Activated CD4-positive, alpha-beta T cell treated with anti-CD3 and anti-CD28 coated beads for 4 hours (primary cell): ENCODE measurements at places on chromosomes 1 and 21.

DNA sequence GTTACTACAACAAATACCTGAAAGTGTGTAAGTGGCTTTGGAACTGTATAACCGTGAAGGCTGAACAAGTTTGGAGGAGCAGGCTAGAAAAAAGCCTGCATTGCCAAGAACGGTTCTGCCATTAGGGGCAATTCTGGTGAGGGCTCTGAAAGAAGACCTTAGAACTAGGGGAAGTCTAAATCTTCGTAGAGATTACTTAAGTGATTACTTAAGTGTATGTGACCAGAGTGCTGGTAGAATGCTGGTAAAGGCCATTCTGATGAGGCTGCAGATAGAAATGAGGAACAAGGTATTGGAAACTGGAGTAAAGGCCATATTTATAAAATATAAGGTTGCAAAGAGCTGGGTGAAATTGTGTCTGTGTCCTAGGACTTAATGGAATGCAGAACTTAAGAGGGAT is 158.0 kb downstream of the CLIC6 start:
- no peak for DNase-seq

DNA sequence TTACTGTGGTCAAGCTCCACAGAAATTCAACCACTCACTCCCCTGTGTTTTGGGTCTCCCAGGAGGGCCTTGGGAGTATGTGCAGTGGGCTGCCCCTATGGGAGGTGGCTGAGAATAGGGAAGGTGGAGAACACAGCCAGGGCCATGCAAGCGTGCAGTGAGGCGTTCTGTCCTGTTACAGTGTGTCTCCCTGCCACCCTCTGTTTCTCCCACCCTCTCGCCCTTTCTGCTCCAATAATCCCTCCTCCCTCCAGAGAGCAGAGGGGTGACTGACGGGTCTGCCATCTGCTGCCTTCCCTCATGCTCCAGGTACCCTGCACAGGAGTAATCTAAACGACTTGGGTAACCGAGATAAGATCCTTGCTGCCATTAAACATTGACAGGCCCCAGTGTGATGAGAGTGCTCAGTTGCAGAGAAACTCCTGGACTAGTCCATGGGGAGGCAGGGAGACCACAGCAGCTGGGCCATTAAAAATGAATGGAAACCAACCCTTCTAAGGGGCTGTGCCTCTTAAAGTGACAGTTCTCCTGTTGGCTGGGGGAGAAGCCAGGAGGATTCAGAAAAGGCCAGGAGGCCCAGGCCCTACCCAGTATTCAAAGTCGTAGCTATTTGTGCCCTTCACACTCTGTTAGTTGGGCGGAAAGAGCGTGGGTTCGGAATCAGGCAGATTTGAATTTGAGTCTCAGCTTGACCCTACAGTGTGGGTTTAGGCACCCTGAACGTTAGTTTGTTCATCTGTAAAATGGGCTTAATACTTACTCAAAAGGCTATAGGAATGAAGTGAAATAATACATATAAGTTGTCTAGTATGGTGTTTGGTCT is 22.4 kb upstream of the BTG2 start:
- no peak for DNase-seq

GRCh38 chr1:207581496-207582153 is 63.3 kb upstream of the CR1L start:
- no peak for DNase-seq

- no peak for DNase-seq
These were observed 22.9 kb downstream of the SMAP2 start for GRCh38 chr1:40396420-40396819.

DNA sequence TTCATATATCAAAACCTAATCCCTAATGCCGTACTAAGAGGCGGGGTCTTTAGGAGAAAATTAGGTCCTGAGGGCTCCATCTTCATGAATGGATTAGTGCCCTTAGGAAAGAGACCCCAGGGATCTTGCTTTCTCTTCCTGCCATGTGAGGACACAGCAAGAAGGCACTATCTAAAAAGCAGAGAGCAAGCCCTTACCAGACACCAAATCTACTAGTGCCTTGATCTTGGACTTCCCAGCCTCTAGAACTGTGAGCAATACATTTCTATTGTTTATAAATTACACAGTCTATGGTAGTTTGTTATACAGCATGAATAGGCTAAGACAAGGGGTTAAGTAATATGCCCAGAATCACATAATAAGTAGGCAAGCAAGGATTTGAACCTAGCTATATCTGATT is 42.9 kb downstream of the STYXL2 start:
- no peak for DNase-seq

- no peak for DNase-seq
These were observed 460.2 kb downstream of the LTN1 start for GRCh38 chr21:28532446-28532845.

DNA sequence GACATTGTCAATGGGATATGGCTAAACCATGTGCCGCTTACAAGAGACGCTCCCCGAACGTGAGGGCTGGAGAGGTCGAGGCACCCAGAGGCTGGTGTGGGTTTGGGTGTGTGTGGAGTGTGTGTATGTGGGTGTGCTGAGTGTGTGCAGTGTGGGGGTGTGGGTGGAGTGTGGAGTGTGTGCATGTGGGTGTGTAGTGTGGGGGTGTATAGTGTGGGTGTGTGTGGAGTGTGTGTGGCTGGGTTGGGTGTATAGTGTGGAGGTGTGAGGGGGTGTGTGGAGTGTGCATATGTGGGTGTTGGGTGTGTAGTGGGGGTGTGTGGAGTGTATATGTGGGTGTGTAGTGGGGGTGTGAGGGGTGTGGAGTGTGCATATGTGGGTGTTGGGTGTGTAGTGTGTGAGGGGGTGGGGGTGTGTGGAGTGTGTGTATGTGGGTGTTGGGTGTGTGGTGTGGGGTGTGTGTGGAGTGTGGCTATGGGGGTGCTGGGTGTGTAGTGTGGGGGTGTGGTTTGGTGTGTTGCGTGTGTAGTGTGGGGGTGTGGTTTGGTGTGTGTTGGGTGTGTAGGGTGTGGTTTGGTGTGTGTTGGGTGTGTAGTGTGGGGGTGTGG is 42.2 kb downstream of the SLC19A1 start:
- DNase-seq = no peak

GRCh38 chr21:38440746-38441145 is 57.5 kb downstream of the ERG start:
- DNase-seq = no peak

- no peak for DNase-seq
These were observed 294.8 kb upstream of the ADAMTS5 start for GRCh38 chr21:27261676-27262075.

DNA sequence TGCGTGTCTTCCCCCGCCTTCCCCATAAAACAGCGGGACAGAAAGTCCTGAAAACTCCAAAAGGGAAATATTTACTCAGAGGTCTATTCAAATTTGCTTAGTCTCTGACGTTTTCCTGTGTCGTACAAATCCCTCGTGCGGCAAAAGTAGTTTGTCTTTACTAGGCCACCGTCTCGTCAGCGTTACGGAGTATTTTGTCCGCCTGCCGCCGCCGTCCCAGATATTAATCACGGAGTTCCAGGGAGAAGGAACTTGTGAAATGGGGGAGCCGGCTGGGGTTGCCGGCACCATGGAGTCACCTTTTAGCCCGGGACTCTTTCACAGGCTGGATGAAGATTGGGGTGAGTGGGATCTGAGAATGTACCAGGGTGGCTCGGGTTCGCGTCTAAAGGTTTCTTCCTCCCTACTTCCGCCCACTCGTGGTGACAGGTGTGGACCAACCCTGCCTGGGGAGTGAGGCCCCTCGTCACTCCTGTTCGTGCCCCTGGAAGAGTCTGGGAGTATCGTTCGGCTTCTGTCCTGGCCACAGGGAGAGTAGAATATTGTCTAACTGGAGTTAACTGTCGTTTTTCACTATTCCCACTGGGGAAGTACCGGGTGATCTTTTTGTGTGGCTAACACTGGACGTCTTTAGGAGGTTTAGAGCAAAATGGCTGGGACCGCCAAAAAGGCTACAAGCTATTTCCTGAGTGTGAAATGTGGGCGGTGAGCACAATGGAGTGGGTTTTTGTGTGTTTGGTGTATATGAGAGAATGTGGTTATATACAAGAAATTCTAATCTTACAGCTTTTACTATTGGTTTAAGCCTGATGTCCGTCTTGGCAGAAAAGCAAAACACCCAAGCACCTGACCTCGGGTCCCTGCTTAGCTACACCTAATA is at the start of gene ATF6:
Gene ATF6 (plus strand): TSS at position 219 of the 880 bp plus-strand sequence. CDS start 41 bp downstream, at position 260.
- peak; percentile 77 for DNase-seq

- no peak for DNase-seq
These were observed 96.6 kb downstream of the ASTN1 start for GRCh38 chr1:177067752-177068410.

DNA sequence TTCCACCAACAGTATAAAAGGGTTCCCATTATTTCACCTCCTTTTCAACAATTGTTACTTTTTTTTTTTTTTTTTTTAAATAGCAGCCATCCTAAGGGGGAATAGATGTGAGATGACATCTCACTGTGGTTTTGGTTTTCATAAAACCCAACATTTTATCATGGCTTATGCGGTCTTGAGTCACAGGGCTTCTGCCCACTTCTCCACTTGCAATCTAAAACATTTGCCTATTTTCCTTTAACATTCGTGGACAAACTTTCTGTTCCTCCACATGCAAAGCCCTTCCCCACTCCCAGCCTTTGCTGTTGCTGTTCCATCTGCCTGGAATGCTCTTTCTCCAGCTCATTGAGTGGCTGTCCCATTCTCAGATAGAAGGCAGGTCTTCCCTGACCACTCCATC is 239.7 kb upstream of the KCNK2 start:
- no peak for DNase-seq

DNA sequence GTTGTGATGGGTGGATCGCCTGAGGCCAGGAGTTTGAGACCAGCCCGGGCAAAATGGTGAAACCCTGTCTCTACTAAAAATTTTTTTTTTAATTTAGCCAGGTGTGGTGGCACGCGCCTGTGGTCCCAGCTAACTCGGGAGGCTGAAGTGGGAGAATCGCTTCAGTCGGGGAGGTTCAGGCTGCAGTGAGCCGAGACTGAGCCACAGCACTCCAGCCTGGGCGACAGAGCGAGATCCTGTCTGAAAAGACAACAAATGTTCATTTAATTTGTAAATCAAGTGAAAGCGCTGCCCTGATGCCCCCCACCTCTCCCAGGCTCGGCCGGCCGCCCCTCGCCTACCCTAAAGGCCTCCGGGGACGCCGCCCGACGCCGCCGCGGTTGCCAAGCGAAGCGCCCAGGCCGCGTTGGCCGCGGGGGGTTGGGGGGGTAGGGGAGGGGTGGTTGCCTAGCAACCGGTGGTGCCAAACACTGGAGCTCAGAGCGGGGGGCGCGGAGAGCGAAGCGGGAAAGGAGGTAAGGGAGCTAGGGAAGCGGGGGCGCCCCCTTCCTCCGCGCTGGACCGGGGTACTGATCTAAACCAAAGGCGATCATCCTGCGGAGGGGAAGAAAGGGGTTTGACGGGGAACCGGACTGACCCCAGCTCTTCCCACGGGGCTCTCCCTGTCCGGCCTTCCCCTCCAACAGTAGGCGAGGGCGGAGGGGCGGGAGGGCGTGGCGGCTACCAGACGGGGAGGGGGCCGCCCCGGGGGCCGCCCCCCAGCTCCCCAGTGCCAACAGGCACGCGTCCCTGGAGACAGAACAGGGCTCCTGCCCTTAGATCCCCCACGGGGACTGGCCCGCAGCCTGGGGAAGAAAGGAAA is at the start of gene TEKT2:
Gene TEKT2 (plus strand): TSS at position 460 of the 862 bp plus-strand sequence. CDS start 828 bp downstream, outside the sequence.
- DNase-seq = no peak

GRCh38 chr21:15195104-15195503 is 130.3 kb upstream of the NRIP1 start:
- DNase-seq = no peak

DNA sequence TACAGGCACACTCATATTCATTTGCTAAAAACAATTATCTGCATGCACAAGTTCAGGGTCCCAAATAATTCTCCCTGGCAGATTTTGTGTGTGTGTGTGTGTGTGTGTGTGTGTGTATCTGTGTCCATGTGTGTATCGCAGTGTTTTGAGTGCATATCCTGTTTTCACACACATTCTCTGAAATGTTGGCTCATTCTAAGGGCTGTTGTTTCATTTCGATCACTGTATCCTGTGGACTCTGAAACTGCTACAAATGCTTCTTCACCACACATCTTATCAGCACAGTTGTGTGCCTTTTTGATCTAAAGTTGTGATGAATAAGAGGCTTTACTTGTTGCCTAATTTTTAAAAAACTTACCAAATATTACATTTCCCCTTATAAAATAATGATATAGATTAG is 34.6 kb downstream of the NR5A2 start:
- no peak for DNase-seq

GRCh38 chr1:159012495-159012894 is 2.8 kb downstream of the IFI16 start:
- DNase-seq = peak; percentile 51

- no peak for DNase-seq
These were observed 363.0 kb upstream of the DUSP10 start for GRCh38 chr1:222104694-222105392.

DNA sequence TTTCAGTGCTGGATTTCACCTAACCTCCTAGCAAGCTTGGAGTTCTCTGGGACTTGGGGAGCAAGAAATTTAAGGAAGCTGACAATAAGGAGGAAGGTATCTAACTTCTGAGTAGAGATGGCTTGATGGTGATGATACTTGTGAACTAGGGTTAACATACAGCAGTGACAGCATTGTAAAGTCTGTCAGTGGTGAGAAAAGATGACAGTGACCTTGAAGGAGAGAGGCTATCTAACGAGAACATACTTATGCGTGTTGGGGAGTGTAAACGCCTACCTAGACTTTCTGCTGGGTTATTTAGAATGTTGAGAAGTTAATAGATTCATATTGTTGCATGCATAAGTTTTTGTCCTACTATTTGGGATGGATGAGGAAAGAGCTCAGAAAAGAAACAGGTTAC is 16.3 kb downstream of the POU2F1 start:
- DNase-seq = no peak

GRCh38 chr1:10889650-10890353 is 93.4 kb upstream of the CASZ1 start:
- no peak for DNase-seq

GRCh38 chr1:180563026-180563827 is 4.5 kb downstream of the OVAAL start:
- no peak for DNase-seq

DNA sequence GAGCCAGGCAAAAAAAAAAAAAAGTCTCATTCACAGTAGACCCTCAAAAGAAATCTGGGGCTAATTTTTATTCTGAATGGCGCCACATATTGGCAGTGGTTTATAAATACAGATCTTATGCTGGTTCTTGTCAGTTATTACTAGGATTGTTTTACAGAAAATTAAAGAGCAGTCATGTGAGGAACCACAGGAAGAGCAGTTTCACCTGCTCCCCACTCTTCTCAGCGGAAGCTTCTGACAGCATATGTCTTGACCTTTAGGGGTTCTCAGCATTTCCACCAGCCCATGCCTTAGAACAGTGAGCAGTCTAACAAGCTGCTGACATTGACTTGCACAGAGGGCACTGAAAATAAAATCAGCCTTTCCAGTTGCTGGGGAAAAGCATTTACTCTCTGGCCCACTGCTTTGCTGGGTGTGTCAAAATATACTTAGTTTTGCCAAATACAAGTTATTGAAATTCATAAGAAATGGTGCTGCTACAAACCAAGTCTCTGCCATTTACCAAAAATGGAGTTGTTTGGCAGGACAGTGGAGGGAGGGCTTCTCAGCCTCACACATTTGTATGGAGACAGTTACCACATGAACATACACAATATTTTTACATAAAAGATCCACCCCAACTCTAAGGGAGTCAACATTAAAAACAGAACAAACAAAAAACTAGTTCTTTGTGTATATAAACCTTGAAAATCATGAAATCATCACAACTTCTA is 144.2 kb downstream of the SYT2 start:
- DNase-seq = no peak

GRCh38 chr1:39613250-39613649 is 26.2 kb downstream of the HEYL start:
- no peak for DNase-seq
